ENCODE measurements at places on chromosomes 3 and 15. TPM values are rescaled to one million over a fixed set of nuclear protein-coding genes. Genes with fewer than 3 reads are reported as not detected.

The TEX55 gene
- total RNA-seq, result not detected

The ZDHHC19 gene
- 0.35 TPM for total RNA-seq

The CLDN11 gene
- 0.15 TPM for total RNA-seq

The ZNF660 gene
- not detected for total RNA-seq

The CHRM5 gene
- 0.06 TPM for total RNA-seq

The FBXO40 gene
- total RNA-seq, result not detected

The TMCO5A gene
- not detected for total RNA-seq
